ENCODE measurements at places on chromosomes 16 and 17.

- peak; percentile 15 for DNase-seq
These were observed 195.2 kb upstream of the KIF2B start for GRCh38 chr17:53627511-53627910.

- DNase-seq: peak; percentile 64
These were observed 6.2 kb downstream of the FSCN2 start for GRCh38 chr17:81534157-81535006.

GRCh38 chr16:58016840-58017446 lies 8.6 kb upstream of the MMP15 start:
- peak; percentile 32 for DNase-seq

GRCh38 chr17:78341559-78342448 lies 18.1 kb downstream of the SOCS3 start:
- DNase-seq: peak; percentile 95

DNA sequence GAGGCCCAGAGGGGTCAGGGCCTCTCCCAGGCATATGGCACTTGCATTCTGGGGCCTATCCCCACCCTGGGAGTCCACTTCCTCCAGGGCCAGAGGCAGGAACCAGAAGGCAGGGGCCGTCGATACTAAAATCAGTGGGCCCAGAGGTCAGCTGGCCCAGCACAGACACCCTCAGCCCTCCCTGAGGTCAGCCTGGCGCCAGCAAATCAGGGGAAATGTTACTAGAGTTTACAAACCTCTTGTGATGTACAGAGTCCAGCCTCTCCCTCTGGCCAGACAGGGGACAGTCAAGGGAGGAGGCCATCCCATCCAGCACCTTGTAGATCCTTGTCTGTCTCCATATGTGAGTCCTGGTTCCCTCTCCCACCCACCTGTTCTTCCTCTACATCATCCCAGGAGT lies 10.8 kb downstream of the CDH5 start:
- DNase-seq: no peak

DNA sequence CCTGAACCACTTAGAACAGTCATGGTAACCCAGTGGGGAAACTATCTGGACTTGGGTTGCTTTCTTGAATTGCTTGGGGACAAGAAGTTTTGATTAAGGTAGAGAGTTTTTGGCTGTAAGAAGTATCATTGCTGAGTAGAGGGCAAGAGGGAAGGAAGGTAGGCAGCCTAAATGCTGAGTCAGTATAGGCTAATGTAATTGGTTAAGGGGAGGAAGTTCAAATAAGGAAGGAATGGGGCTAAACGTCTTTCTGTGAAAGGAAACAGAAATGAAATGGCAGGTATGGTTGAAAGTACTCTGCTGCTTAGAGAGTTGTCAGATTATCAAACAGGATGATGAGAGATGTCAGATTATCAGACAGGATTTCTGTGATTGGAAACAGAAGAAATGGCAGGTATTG lies 20.3 kb downstream of the KPNB1 start:
- DNase-seq: no peak

DNA sequence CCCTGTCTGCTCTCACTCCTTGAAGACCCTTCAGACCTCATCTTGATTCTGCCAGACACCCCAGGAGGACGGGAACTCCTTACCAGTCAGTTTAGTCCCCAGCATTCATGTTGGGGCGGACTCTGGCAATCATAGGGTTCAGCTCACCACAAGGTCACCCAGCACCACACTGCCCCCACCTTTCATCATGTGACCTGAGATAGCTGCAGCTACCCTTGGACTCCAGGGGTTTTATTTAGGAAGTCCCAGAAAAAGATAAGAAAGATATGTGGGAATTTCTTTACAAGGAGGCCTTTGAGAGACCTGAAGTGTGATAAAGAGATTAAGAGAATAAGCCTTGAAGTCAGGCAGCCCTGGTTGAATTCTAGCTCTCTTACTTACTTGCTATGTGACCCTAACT lies 59.8 kb upstream of the NLK start:
- DNase-seq: no peak

GRCh38 chr16:73028721-73029361 lies 19.1 kb downstream of the ZFHX3 start:
- no peak for DNase-seq

DNA sequence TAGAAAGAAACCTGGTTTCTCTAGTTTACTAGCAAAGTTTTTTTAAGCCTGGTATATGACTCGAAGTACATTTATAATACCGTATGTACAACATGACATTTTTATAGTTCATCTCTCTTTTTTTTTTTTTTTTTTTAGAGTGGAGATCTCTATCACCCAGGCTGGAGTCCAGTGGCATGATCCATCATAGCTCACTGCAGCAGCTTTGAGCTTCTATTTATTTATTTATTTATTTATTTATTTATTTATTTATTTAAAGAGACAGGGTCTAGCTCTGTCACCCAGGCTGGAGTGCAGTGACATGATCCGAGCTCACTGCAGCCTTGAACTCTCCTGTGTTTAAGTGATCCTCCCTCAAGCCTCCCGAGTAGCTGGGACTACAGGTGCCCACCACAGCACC lies 25.9 kb upstream of the VPS4A start:
- no peak for DNase-seq

DNA sequence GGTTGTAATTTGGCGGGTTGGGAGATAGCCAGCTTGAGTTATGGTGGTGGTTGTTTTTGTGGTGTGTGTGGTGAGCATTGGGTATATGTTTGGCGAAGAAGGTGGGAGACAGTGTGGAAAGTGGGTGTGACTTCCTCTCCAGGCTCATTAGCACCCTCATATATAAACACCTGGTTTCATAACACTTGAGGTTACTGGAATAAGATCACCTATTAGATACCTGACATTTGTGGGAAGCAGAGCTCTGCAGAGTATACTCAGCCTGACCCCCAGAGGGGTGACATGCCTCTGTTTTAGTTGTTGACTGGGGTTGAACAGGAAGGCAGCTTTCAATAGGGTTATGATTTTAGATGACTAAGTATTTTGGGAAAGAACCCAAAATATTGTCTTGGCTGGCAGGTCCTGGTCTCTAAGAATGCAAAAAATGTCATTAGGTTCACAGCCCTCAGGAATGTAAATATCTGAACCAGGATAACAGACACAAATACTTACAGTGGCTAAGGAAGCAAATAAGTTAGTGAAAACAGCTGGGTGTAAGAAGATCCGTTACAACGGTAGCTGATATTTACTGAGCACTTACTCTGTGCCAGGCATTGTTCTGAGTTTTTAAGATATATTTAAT lies 18.3 kb upstream of the EFCAB13 start:
- peak; percentile 84 for DNase-seq

- DNase-seq: no peak
These were observed 100.6 kb upstream of the PLCG2 start for GRCh38 chr16:81678326-81679095.

GRCh38 chr16:89954462-89954861 lies 5.9 kb downstream of the DEF8 start:
- DNase-seq: no peak

DNA sequence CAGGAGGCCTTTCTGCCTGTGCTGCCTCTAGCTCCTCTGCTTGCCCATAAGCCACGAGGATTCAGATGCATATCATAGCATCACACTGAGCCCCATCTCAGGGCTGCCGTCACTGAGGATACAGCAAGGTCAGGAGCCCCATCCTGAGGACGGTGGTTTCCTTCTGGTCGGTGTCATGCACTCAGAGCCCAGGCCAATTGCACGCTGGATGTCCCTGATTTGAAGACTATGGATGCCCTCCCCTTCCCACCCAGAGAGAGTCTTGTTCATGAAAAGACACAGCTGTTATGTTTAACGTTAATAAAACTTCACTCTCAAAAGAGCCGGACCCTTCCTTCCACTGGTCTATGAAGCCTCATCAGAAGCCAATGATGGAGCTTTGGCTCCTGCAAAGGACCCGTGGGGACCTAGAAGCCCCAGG lies 19.9 kb downstream of the COTL1 start:
- DNase-seq: no peak

GRCh38 chr17:68777856-68778694 lies 176.9 kb upstream of the FAM20A start:
- no peak for DNase-seq

GRCh38 chr17:81489012-81489997 lies 23.3 kb downstream of the ACTG1 start:
- no peak for DNase-seq

DNA sequence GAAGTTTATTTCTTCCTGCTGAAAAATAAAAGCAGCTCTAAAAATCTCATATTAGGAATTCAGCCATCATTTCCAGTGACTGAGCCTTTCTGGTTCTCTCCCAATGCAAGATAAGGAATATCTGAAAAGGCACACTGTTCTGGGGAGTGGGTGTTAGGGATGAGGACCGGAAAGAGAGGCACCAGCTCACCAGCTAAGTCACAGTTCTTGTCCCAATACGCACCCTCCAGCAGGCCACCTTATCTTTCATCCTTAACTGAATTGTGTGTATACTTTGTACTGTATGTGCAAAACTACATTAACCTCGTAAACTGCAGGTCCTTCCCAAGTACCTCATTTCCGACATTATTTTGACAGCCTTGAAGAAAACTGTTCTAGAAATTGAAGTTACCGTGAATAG lies 11.0 kb downstream of the AMFR start:
- no peak for DNase-seq

- no peak for DNase-seq
These were observed 10.4 kb downstream of the GPATCH8 start for GRCh38 chr17:44492706-44493272.

GRCh38 chr17:57906910-57907309 lies 48.3 kb downstream of the CUEDC1 start:
- no peak for DNase-seq

GRCh38 chr17:58535431-58535830 lies 21.0 kb upstream of the MTMR4 start:
- peak; percentile 54 for DNase-seq

GRCh38 chr17:72125742-72126141 lies 4.9 kb downstream of the SOX9 start:
- DNase-seq: no peak

DNA sequence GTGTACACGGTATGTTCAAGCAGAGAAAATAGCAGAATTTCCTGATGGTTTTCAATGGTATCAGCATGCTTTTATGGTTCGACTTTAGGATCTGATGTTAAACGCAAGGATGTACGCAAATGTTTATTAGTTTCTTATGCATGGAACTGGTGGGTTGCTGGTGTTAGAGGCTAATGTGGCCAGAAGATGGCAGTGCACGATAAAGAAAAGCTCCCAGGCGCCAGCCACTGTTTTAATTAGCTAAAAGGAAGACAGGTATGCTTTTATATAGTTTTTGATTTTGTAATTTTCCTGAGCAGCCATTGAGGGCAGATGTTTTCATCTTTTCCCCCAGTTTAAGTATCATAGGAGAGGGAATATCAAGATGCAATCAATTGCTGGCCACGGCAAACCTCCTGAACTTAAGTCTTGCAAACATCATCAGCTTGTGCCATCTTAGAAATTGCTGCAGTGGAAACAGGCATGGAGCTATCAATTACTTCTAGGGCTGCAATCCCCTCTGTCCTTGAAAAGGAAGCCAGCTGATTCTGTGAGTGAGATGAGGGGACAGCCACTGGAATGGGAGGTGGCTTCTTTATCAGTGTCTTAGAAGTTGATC lies 648.5 kb upstream of the RBFOX1 start:
- DNase-seq: no peak

- no peak for DNase-seq
These were observed 72.1 kb upstream of the TNRC6C start for GRCh38 chr17:77886387-77886728.

DNA sequence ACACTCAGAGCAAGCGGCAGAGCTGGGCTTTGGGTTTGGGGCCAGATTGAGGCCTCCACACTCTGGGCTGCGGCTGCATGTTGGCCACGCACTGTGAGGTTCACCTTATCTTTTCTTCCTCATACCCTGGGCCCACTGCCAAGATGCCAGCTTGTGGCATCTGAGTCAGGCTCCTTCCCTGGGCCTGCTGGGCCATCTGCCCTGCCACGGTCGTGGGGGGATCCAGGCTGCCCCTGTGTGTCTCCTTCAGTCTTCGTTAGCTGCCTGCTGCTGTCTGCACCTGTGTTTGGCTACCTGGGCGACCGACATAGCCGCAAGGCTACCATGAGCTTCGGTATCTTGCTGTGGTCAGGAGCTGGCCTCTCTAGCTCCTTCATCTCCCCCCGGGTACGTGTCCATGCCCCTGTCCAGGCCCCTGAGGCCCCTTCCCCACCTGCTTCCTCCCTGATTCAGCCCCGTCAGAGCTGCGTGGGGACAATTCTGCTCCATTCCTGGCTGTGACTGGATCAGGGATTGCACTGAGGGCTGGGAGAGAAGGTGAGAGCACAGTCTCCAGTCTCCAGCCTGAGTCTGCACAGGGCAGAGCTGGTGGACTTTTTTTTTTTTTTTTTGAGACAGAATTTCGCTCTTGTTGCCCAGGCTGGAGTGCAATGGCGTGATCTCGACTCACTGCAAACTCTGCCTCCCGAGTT lies 11.2 kb downstream of the SPNS3 start:
- DNase-seq: no peak

GRCh38 chr17:7133424-7133823 lies 18.8 kb upstream of the ASGR2 start:
- DNase-seq: no peak

GRCh38 chr17:17565471-17566339 lies 25.8 kb downstream of the PEMT start:
- DNase-seq: peak; percentile 32

GRCh38 chr16:57999366-57999970 lies 1.0 kb downstream of the ZNF319 start:
- peak; percentile 32 for DNase-seq

DNA sequence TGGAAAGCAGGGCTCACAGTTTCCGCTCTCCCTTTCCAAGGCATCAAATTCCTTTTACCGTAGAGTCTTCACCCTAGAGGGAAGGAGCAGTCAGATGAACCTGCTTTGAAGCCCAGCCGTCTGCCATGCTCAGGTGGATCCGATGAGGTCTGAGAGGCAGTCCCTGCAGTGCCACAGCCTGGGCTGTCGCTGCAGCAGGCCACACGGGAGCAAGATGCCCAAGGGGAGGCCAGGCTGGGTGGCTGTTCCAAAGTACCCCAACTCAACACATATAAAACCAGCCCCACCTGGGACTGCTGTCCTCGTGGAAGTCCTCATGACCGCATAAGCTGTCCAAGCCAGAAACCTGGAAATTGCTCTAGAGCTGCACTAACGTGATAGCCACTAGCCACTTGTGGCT lies 4.9 kb upstream of the LIMD2 start:
- no peak for DNase-seq

DNA sequence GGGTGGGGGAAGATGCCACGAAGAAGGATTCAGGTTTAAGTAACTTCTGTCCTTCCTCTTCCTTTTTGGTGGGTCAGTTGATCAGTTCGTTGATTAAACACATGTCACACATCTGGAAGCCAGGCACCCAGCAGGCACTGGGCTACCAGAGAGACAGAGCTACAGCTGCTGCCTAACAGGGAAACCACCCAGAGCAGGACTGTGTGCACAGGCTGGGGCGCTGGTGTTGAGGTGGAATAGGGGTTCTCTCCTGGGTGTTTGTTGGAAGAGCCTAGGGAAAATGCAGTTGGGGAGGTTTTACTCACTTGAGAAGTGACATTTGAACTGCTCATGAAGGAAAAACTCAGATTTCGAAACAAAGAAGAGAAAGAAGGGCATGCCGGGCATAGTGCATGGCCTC lies 152.4 kb downstream of the IRX5 start:
- DNase-seq: no peak
